ENCODE measurements at places on chromosomes 3 and 15.

GRCh38 chr3:161369531-161369930, 1.8 kb downstream of the SPTSSB start:
- no peak for DNase-seq

- no peak for DNase-seq
Observed at GRCh38 chr3:47520756-47521155, 7.2 kb upstream of the ELP6 start.

GRCh38 chr15:45307230-45307924, 55.3 kb downstream of the SLC28A2 start:
- DNase-seq: peak; percentile 36

- no peak for DNase-seq
Observed at GRCh38 chr3:24526640-24527212, 32.1 kb upstream of the THRB start.

DNA sequence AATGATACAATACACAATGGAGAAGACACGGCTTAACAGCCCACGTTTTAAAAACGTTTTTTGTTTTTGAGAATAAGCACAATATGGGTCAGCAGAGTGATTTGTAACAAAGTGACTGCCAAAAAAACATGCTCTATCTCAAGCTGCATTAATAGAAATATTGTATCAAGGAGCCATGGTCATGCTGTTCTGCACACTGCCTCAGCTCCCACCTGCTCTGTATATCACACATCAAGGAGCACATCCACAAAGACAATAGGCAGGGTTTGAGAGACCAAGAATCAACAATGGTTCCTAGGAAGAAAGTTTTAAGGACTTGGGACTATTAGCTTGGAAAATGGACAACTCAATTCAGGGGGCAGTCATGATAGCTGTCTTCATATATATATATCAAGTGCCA, 6.3 kb upstream of the BBX start:
- DNase-seq: no peak

- no peak for DNase-seq
Observed at GRCh38 chr3:65262548-65262947, 574.7 kb upstream of the ADAMTS9 start.

- DNase-seq: no peak
Observed at GRCh38 chr15:76988867-76989780, 5.8 kb upstream of the PSTPIP1 start.

DNA sequence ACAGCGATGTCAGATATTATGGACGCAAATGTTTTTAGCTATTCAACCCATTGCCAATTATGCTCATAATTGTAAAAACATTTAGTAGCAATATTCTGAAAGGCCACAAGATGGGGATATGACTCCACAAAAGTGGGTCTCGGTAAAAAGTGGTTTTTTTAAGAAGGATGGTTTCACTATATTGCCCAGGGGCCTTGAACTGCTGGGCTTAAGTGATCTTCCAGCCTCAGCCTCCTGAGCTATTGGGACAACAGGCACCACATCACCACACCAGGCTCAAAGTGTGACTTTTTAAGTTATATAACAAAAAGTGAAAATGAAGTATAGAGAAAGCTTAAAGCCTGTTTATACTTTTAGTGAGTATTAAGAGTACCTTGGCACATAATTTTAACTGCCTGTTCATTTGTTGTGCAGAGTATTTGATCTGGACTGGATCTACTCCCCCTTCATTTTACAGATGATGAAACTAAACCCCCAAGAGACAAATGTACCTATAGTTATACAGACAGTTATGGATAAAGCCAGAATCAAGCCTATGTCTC, 9.4 kb downstream of the NAA50 start:
- peak; percentile 37 for DNase-seq

DNA sequence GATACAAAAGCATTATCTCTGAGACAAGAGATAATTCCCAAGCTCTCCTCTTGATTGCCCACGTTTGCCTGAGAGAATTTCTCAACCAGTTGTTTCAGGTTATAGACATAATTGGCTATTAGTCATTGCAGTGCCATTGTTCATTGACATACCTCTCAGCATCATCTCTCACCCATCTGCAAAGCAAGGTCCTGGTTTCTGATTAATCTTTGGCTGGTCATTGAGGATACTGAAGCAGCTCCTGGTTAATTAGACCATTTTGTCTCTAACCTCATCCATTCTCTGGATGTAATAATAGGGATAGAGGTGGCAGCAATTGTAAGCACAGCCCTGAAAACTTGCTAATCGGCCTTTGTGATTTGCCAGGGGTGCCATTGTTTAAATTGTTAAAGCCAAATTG, 104.2 kb downstream of the CNTN6 start:
- DNase-seq: no peak

DNA sequence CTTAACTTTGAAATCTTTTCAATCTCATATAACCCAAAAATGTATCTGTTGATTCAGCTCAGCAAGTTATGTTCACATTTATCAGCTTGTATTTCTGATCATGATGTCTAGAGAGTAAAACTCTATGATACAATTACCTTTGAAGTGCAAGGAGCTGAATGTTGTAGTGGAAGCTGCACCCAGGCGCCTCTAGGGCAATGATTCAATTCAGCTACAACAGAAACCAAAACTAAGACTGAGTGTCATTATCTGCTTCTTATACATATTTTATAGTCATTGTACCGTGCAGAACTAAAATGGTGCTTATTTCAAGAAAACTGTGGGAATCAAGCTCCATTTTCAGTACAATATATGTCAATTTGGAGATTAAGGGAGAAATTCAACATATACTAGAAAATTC, 1237.5 kb downstream of the ZPLD1 start:
- no peak for DNase-seq

- DNase-seq: no peak
Observed at GRCh38 chr3:114194750-114195149, 15.9 kb upstream of the DRD3 start.

- DNase-seq: no peak
Observed at GRCh38 chr3:99990179-99990578, 124.1 kb downstream of the FILIP1L start.

DNA sequence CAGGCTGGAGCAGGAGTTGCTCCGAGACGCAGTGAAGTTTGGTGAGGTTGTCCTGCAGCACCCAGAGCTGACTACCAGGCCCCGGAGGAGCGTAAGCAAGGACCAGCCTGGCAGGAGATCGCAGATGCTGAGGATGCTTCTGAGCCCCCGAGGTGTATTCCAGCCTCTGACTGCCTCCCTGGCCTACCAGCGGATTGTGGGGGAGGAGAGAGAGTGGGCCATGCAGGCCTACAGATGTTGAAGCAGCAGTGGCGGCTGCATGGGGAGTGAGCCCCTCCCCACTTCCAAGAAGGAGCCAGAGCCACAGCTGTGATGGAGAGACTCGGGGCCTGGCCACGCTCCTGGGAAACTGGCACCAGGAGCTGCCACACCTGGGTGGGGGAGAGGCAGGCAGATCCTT, 302.5 kb upstream of the PROK2 start:
- no peak for DNase-seq

DNA sequence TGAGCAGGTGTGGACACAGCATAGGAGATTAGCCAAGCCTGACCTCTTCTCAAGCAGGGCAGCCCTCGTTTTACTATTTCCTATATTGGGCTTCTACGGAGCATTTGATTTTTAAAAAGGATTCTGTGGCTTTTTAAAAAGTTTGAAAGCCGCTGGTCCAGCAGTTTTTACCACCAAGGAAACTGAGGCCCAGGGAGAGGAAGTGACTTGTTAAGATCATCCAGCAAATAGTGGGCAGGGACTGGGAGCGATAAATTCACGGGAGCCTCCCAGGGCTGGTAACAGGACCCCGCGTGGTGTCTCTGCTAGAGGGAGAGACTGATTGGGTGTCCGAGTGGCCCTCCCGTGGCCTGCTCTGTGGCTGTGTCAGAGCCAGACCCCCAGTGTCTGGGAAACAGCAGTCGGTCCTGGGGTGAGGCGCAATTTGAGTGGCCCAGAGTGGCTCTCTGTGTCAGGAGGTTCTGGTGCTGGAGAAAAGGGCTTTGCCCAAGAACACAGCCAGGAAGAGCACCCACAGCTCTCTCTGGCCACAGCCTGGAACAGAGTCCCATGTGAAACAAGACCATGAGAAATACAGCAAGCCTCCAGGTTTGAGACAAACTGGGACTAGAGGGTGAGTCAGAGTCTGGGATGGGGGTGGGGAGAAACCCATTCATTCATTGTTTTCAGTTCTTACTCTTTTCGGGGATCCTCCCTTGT, 4.2 kb downstream of the FURIN start:
- peak; percentile 85 for DNase-seq

GRCh38 chr3:126784254-126784653, 80.2 kb downstream of the CHCHD6 start:
- no peak for DNase-seq

DNA sequence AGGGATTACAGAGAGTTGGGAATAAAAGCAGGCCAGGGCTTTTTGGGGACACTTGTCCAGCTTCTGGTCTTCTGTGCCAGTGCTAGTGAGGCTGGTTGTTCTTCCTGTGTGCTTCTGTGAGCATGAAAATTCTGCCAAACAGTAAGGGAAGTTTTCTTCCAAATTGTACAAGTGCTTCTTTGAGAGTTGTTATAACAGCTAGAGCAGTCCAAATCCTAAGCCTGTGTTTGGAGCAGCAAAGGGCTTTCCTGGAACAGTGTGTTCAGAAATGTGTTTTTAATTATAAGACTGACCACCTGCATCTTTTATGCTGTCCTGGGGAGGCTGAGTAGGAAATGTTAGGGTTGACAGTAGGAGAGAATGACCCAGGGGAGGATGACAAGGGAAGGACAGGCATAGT, 223.0 kb upstream of the P2RY1 start:
- no peak for DNase-seq

DNA sequence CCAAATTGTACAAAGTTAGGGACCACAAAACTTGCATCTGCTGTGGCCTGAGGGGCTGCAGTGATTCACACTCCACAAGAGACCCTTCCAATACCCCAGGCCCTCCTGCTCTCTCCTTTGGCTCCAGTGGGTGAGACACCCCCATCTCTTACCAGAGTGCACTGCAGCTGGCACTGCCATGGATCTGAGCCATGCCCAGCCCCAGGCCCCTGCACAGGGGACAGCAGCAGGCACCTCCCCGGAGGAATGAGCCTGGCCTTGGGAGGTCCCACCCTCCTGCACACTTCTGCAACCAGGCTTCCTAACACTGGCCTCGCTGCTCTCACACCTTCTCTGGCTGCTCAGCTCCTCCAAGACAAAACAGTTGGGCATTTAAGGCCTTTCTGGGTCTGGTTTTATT, 16.3 kb upstream of the TSPAN3 start:
- no peak for DNase-seq

GRCh38 chr3:133994166-133994890, 35.4 kb downstream of the SLCO2A1 start:
- DNase-seq: no peak

DNA sequence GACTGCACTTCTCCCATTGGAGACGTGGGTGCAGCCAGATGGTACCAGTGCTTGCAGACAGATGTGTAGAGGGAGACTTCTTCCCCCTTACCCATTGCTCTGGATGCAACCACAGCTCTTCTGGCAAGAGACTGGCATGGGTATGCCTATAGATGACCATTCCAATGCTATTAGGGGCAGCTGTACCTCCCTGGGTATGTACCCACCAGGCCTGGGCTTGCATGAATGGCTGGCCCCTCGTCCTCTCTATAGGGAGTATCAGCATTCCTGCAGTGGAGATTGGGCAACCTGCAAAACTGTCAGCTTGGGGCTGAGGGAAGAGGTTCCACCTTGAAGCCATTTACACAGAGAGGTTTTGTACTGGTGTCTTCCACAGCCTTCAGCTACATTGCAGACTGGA, 57.6 kb upstream of the FXR1 start:
- no peak for DNase-seq

DNA sequence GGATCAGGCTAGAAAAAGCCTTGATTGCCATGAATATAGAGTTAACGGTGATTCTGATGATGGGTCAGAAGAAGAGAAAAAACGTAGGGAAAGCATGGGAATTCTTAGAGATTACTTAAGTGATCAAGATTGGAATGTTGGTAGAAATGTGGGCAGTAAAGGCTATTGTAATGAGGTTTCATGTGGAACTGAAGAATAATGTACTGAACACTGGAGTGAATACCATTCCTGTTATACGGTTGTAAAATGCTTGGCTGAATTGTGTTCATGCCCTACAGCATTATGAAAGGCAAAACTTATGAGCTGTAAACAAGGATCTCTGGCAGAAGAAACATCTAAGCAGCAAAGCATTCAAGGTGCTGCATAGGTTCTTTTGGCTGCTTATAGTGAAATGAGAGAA, 414.1 kb upstream of the CBLB start:
- DNase-seq: no peak

- DNase-seq: peak; percentile 74
Observed at GRCh38 chr15:44066211-44066827, 128.8 kb downstream of the FRMD5 start.

DNA sequence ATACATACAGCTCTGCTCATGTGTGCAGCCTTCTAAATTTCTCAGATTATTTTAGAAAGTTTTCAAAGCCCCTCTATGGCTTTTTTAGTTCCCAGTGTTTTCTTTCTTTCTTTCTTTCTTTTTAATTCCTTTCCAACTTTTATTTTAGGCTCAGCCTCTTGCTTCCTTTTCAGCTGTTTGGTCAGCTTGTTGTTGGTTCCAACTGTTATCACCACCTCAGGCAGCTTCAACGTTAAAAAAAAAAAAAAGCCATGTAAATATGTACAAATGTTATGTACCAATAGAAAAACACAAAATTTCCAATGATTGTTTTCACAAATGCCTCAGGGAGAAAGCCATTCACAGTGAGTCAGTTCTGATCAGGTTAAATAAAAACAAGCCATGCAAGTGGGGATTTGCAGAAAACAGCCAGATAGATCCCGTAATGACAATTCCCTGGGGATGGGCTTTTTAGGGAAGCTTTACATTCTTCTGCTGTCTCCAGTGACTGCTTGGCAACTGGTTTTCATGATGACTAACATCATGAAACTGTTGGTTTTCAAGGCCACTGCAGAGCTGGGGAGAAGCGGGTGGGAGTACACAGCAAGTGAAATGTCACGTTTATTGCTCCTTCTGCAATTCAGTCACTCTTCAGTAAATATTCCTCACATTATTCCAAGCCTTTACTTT, 908.4 kb downstream of the EPHA3 start:
- DNase-seq: no peak

GRCh38 chr15:45802140-45802539, 167.3 kb downstream of the SQOR start:
- no peak for DNase-seq

Measured in Daoy (cell line).